ENCODE measurements at places on chromosomes 1 and 21.

- DNase-seq = no peak
Measured at GRCh38 chr1:163410073-163410999, 88.6 kb downstream of the NUF2 start.

GRCh38 chr1:41653574-41653973 lies 169.1 kb upstream of the EDN2 start:
- DNase-seq = no peak

GRCh38 chr1:10516925-10517676 lies 42.4 kb downstream of the PEX14 start:
- DNase-seq = no peak

DNA sequence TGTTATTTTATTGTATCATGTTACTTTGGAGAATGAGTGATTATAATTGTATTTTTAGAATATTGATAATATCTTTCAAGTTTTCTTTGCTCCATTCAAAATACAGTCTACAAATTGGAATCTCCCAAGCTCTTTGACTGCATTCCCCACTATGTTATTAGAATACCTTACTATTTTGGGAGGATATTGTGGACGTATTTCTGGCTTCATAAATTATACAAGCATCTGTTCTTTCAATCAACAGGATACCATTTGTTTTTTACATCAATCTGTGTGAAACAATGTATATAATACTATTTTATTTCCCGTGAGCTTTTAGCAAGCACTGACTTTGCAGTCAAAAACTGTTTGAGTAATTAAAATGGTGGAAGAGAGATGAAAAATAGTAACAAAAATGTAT lies 226.5 kb downstream of the PTPRC start:
- DNase-seq = no peak

GRCh38 chr1:33616780-33617179 lies 144.3 kb downstream of the ZSCAN20 start:
- DNase-seq = no peak

DNA sequence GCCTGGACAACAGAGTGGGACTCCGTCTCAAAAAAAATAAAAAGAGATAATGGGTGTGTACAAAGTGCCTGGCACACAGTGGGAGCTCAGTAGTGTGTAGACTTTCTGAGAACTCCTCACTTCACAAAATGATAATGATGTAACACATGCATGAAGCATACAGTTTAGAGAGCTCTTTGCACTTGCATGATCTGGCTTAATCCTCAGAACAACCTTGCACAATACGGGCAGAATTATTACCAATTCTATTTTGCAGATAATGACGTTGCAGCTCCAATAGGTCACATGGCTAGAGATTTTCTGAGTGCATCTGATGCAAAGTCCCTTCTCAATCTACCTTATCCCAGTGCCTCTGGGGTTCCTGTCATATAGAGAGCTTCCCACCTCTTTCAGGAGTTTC lies 71.4 kb downstream of the CD247 start:
- DNase-seq = no peak

- DNase-seq = no peak
Measured at GRCh38 chr1:118039170-118039569, 109.6 kb downstream of the WDR3 start.

GRCh38 chr1:5907966-5908365 lies 84.3 kb downstream of the NPHP4 start:
- no peak for DNase-seq

DNA sequence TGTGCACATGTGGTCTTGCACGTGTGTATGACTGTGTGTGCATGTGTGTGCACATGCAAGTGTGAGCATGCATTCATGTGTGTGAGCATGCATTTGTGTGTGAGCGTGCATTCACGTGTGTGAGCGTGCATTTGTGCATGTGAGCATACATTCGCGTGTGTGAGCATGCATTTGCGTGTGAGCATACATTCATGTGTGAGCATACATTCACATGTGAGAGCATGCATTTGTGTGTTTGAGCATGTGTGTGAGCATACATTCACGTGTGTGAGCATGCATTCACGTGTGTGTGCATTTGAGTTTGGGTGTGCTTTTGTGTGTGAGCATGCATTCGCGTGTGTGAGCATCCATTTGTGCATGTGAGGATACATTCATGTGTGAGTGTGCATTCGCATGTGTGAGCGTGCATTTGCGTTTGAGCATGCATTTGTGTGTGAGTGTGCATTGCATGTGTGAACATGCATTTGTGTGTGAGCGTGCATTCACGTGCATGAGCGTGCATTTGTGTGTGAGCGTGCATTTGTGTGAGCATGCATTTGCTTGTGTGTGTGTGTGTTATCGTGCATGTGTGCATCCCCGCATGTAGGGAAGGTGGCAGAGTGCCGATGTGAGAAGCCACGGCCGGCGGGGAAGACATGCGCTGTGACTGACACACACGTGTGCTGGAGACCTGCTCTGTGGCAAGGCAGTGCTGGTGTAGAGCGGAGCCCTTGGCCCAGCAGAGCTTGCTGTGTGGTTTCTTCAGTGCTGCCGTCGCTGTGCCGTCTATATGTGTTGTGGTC lies 18.2 kb downstream of the ITGB2 start:
- no peak for DNase-seq

DNA sequence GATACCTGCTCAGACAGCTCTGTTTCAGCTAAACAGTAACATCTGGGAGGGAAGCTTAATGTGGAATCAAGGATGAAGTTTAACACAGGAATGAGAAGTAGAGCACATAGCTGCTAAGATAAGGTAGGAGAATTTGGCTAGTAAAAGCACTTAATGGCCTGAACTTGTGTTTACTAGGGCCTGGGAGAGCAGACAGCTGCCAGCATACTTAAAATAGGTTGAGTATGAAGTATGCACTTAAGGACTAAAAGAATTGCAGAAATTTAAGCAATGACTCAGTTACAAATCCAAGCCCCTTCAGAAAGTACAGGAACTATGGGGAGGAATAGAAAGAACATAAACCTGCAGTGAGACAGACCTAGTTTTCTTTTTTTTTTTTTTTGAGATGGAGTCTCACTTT lies 53.0 kb downstream of the BACH1 start:
- no peak for DNase-seq

- DNase-seq = no peak
Measured at GRCh38 chr1:947958-948357, 11.1 kb downstream of the NOC2L start.

GRCh38 chr1:223153177-223154119 lies 10.4 kb upstream of the TLR5 start:
- DNase-seq = no peak

GRCh38 chr1:13901039-13901438 lies 201.1 kb downstream of the PRDM2 start:
- no peak for DNase-seq

DNA sequence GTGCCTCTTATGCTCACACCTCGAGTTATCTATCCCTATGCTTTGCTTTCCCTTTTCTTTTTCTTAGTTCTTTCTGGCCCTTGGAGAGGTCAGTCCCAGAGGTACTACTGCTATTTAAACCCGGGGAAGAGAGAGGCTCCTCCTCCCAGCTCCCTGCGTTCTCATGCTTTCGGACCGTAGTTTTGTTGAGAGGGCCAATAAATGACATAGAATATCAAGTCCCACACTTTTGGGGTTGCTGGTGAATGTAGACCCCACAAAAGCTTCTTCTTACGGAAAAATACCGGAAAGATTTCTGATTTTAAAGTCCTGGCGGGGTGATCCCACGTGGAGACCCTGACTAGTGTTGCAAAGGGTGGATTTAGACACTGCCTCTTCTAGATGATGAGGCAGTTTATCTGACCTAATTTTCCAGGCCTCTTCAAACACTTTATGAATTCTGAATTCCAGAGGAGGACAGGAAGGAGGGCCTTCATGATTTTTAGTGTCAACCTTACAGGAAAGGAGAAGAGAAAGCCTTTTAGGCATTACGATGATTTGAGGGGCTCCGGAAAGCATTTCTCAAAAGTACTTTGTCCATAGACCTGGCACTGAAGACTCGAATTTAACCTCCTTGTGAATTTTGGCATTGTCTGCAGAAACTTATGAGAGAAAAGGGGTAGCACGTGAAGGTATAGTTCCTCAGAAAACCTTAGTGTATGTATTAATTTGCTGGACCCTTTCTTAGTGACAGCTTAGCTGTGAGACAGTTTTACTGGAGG lies 694 bp downstream of the TMEM167B start:
- no peak for DNase-seq

DNA sequence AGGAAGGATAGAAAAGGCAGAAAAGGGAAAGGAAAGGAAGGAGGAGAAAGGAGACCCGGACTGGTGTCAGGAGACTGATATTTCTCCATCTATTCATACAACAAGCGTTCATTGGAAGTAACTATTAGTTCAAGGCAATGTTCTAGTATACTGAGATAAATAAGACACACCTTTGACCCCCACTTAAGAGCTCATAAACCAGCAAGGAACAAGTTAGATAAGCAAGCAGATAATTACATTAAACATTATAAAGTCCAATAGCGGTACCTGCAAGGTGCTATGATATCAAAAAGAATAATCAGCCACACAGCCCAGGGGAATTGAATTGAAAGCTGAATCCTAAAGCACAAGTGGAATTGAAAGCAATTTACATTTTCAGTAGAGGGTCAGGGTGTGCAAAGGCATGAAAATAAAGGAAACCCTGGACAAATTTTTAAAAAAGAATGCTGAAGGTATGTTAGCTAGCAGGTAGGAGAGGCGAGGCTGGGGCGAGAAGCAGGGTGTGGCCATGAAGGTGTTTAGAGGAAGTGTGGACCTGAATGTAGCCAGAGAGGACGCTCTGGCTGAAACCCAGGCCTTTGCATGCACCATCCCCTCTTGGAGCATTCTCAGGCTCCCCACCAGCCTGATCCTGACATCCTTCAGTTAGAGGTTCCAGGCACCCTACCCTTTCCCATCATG lies 200.0 kb downstream of the SETD4 start:
- no peak for DNase-seq

- no peak for DNase-seq
Measured at GRCh38 chr1:162708286-162708685, 76.0 kb downstream of the DDR2 start.

DNA sequence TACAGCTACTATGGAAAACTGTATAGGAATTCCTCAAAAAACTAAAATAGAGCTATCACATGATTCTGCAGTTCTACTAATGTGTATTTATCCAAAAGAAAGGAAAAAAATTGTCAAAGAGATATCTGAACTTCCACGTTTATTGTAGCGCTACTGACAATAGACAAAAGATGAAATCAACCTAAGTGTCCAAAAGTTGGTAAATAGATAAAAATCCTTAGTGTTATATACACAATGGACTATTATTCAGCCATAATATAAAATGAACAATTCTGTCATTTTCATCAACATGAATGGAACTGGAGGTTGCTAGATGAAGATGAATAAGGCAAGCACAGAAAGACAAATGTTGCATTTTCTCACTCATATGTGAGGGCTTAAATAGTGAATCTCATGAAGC lies 1492.1 kb downstream of the MRPL39 start:
- DNase-seq = no peak

- no peak for DNase-seq
Measured at GRCh38 chr1:232474826-232475225, 155.1 kb downstream of the SIPA1L2 start.

DNA sequence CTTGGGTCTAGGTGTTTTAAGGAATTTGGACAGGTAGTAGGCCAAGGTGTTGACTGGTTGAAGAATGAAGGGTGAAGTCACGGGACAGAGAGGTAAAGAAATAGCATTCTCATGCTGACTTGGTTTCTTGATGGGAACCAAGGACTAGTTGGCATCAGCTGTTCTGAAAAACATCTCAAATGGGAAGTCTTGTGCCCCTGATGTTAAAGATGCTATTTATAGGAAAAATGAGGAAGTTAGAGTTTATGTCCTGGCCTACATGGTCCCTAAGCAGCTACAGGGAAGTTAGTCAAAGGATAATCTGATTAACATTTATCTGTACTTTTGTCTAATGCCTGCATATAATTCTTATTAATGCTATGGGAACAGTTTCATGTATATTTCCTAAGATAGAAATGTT lies 262.4 kb downstream of the HHIPL2 start:
- no peak for DNase-seq

GRCh38 chr1:53244141-53244540 lies 5.8 kb upstream of the MAGOH start:
- no peak for DNase-seq

DNA sequence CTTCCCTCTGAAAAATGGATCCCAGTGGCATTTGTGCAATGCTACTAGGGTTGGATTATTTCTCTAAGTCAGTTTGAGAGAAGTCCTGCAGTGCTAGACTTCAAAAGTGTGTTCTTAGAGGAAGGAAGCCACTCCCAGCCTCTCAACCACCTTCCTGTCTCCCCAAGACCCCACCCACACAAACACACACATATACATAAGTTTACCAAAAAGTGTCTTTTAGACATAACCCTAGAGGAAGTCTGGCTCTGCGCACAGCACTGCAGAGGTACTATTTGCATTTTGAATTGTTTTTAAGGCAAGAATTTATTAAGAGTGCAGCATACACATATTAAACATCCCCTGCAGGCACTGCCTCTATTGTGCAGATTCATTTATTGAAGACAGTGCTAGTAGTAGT lies 127.3 kb downstream of the HHIPL2 start:
- no peak for DNase-seq

DNA sequence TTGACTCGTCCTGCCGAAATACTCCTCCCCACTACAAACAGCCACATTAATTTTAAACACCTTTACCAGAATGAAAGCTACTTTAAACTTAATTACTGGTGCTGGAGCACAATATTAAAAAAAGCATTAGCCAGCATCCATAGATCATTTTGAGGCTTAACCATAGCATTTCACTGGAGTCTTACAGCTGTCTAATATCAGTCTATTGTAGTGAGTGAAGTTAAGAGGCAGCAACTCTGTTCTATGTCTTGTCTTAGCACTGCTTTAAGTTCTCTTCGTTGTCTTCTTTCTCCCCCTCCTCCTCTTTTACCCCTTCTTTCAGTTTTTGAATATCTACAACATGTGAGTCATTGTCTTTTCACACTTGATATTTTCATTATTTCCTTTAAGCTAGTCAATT lies 49.3 kb downstream of the ADGRL2 start:
- DNase-seq = no peak

DNA sequence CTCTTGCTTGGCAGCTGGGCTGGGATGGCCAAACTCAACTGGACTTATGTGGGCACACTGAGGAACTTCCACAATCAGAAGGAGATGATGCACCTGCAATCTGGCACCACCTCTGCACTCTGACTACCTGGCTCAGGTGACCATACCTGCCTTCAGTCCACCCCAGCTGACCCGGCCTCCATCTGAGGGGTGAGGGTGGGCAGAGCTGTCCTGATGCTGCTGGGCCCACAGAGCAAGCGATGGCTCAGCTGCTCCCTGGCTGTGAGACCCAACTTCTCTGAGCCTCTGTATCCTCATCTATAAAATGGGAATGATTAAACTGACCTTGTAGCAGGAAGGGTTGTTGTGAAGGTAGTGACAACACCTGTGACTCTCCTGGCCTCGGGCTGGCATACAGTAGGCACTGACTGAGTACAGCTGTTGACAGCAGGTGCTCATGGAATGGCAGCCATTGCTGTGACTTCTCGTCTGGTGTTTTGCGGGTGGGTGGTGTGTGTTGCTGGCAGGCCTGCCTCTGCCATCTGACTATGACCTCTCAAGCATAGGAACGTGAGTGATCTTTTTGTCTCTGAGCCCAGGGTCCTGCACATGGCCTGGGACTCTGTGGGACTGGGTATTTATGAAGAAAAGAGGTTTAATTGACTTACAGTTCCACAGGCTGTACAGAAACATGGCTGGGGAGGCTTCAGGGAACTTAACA lies 438.5 kb downstream of the PTPRU start:
- no peak for DNase-seq

- no peak for DNase-seq
Measured at GRCh38 chr1:159791461-159791860, 10.7 kb downstream of the DUSP23 start.

GRCh38 chr1:34750610-34751009 lies 4.2 kb upstream of the GJB5 start:
- DNase-seq = no peak

- DNase-seq = no peak
Measured at GRCh38 chr1:156608981-156609380, 7.7 kb upstream of the GPATCH4 start.
